Fibroblast of skin of right quadriceps (primary cell): ENCODE measurements at places on chromosomes 5 and 9.

- DNase-seq = no peak
Measured at GRCh38 chr9:135486267-135487065, 6.9 kb downstream of the PPP1R26 start.

- no peak for DNase-seq
Measured at GRCh38 chr5:32343058-32343672, 30.4 kb upstream of the MTMR12 start.

GRCh38 chr5:14266686-14267085, 123.5 kb downstream of the TRIO start:
- DNase-seq = peak; percentile 34

- no peak for DNase-seq
Measured at GRCh38 chr5:44334622-44335021, 54.6 kb downstream of the FGF10 start.

DNA sequence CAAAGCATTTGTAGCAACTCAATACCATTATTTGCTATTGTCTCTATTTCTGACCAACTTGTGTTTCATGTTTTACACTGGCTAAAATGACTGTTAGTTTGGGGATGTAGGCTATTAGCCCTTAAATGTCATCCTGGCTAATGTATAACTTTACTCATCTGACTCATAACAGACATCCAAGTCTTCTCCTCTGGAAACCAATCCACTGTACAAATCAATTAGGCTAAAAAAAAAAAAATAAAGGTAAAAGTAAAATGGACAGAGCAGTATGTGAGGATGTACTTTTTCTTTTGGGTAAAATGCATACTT, 20.6 kb downstream of the MEGF9 start:
- no peak for DNase-seq

DNA sequence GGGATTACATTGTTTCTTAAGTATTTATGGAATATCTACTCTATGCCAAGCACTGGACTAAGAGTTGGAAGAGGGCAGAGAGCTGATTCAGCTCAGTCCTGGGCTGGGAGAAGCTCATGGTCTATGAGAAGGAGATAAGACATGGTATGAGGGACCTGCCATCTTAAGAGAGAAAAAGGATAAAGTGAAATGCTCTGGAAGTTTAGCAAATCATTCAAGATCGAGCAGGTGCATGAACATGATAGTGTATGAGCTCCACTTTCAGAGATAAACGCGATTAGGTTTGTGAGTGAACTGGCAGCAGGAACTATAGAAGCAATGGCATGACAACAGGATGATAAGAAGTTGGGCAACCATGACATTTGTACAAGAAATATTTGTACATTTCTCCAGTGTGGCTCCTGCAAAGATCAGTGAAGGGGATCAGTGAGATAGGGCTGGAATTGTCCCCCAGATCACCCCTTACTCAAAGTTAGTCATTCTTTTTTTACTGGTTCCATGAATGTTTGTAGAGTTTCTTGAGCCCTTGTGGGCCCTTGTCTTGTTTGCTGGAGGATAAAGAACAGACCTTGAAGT, 26.6 kb upstream of the CCDC180 start:
- DNase-seq = no peak

DNA sequence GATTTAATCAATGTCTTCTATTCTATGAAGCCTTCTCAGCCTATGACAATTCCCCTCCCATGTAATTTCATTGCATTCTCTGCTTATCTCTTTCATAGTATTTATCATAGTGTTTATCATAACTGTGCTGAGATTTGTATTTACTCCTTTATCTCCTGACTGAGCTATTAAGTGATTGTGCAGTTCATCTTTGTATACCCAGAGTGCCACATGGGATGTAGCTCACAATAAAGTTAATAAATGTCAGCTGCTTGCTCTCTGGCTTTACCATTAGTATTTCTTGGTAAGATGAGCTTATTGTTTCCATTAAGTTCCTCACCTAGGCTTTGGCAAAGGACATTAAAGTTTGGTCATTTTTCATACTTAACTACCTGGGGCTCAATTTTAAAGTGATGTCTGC, 275.1 kb upstream of the MPDZ start:
- DNase-seq = no peak

GRCh38 chr9:38737246-38737645, 17.3 kb upstream of the FAM240B start:
- no peak for DNase-seq

- DNase-seq = no peak
Measured at GRCh38 chr5:142547445-142548380, 138.2 kb downstream of the FGF1 start.

DNA sequence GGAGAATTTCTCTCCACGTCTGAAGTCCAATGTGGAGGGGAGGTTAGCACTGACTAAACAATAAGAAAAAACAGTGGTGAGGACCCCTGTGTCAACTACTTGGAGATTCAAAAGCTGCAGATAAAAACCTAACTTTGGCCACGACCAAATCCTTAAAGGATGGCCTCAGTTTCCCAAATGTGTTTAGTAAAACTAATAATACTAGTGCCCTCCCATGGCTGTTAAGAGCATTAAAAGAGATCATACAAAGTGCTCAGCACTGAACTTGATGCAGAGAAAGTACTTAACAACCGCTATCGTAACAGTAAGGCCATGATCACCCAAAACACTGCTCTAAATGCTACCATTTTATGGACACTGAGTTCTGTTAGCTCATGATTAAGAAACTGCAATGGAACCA, 288.4 kb downstream of the EBF1 start:
- DNase-seq = no peak

- DNase-seq = no peak
Measured at GRCh38 chr5:161925960-161926359, 78.0 kb downstream of the GABRA1 start.
